ENCODE measurements at places on chromosomes 12 and 14.

GRCh38 chr14:35341751-35342488 lies 49.7 kb downstream of the PSMA6 start:
- DNase-seq: no peak

- DNase-seq: no peak
These were observed 5.1 kb upstream of the PCNX1 start for GRCh38 chr14:70902184-70902583.

DNA sequence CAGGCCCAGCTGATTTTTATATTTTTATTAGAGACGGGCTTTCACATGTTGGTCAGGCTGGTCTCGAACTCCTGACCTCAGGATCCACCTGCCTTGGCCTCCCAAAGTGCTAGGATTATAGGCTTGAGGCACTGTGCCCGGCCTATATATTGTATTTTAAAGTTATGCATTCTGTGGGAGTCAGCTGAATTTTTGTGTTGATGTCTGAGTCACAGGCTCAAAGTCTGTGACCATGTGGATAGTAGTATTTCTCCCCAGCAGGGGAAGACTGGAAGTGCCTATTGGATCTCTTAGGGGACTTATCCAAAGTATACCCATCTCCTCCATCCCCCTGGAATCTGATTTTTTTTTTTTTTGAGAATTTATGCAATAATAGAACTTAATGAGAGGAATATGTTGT lies 43.8 kb upstream of the ATF1 start:
- DNase-seq: no peak

GRCh38 chr14:23600322-23600707 lies 21.7 kb upstream of the JPH4 start:
- no peak for DNase-seq

- no peak for DNase-seq
These were observed 525 bp upstream of the GPR68 start for GRCh38 chr14:91245029-91245428.

Data from NCI-H187 treated with DMSO at 0.1 percent for 48 hours (cell line).